ENCODE measurements at places on chromosomes 4 and X.

- DNase-seq: peak; percentile 39
Observed at GRCh38 chr4:88937081-88937480, 119.9 kb downstream of the FAM13A start.

GRCh38 chr4:169253904-169254303, 16.9 kb downstream of the SH3RF1 start:
- DNase-seq: peak; percentile 47

- no peak for DNase-seq
Observed at GRCh38 chr4:40890764-40891163, 141.0 kb downstream of the NSUN7 start.

- peak; percentile 89 for DNase-seq
Observed at GRCh38 chrX:13487731-13488505, 81.5 kb upstream of the EGFL6 start.

- DNase-seq: no peak
Observed at GRCh38 chrX:20383477-20383876, 116.8 kb upstream of the RPS6KA3 start.

DNA sequence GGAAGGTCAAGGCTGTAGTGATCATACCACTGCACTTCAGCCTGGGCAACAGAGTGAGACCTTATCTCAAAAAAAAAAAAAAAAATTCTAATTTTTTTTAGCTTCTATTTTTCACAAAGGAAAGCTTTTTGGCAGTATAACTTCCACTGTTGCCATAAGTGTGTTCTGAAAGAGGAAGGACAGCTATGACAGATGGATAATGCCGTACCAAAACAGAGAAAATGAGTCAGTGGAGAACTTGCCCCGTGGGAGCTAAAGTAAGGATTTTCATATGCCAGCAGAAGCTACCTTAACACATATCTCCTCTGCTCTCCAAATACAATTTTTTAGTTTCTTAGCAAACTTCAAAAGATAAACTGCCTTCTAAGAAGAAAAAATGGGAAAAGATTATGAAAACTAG, 43.7 kb downstream of the RPS3A start:
- no peak for DNase-seq

DNA sequence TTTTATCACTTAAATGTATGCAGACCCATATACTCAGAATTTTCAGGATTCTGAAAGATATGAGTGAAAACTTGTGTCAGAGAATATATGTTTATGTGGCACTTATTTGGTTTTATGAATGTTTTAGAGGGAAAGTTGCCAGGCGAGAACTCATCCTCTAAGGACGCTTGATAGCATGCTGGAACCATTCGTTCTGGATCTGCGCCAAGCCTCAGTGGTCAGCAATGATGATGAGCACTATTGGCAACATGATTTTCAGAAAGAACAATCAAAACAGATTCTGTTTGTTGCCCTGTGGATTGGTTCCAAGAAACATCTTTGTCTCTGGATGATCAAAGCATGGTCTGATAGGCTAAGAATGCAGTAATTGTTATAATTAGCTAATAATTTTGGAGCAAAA, 32.1 kb upstream of the RAPGEF2 start:
- DNase-seq: peak; percentile 40

DNA sequence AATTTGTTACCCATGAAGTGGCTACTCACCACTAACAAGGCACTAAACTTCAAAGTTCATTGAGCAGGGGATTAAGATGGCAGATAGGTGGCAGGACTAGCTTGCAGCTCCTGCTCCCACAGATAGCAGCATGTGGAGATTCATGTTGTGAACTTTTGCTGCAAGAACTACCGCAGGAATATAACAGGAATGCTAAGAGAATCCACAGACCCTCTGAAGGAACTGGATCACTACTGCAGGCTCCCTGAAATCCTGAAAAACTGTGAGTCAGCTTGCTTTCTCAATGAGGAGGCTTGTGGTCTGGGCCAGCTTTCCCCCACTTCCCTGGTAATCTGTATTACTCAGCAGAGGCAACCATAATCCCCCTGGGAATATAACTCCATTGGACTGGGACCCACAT, 118.5 kb upstream of the VCX2 start:
- no peak for DNase-seq

GRCh38 chr4:117941611-117942010, 92.7 kb upstream of the NDST3 start:
- DNase-seq: no peak

- DNase-seq: no peak
Observed at GRCh38 chrX:148215726-148216125, 234.6 kb downstream of the FMR1NB start.

GRCh38 chr4:59161249-59161648, 2038.9 kb upstream of the ADGRL3 start:
- peak; percentile 0 for DNase-seq

GRCh38 chr4:20062054-20062453, 189.7 kb upstream of the SLIT2 start:
- DNase-seq: no peak

DNA sequence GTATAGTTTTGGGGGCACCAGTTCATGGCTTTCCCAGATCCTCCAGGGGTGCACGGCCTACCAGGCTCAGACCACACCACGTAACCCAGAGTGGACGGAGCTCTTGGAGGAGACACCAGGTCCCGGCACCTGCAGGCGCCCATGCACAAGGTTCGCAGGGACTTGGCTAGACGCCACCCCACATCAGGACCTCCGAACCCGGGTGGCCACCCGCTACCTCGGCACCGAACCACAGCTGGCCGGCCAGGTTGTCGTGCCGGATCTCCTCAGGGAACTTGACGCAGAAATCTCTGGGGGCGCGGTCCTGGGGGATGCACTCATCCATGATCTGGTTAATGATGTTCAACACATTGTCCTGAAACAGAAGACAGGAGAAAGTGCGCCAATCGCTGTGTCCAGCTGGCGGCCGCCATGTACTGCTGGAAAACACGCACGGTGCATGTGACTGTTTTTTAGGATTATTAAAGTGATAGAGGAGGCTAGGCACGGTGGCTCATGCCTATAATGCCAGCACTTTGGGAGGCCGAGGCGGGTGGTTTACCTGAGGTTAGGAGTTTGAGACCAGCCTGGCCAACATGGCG, 77.1 kb downstream of the ZFYVE28 start:
- DNase-seq: no peak

DNA sequence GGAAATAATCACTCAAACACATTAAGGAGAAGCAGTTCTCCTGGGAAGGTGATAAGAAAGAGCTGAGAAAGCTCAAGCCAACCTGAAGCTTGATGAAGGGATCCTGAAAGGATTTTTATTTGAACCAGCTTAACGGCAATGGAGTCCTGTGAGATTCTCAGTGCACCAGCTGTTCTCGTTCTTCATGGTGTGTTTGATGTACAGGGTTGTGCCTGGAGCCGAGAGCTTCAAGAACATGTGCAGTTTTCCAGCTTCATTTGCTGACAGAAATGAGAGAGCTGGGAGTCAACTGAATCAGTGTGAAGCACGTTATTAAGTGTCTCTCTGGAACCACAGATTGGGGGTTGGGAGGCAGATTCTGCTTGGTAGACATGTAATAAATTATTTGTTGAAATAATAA, 115.7 kb downstream of the ANKRD50 start:
- DNase-seq: no peak

DNA sequence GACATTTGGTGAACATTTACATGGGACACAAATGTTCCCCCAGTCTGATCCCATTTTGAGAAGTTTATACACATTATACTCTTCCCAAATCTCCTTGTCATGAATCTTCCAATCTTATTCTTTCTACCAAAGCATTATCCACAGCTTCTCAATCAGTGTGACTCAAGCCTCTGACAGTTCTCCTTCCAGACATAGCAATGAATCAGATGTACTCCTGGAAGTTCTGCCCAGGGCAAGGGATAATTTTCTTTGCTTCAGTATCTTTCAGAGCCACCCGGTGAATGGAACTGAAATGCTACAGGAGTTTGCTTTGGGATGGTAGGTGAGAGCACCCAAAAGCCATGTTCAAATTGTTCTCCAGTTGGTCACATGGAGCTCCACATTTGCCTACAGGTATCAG, 145.5 kb downstream of the ANXA5 start:
- DNase-seq: no peak

GRCh38 chrX:108464604-108465003, 25.0 kb downstream of the COL4A5 start:
- DNase-seq: peak; percentile 64

GRCh38 chrX:121949041-121949760, 901.8 kb downstream of the GLUD2 start:
- peak; percentile 38 for DNase-seq

GRCh38 chrX:21373637-21374162, 518 bp upstream of the CNKSR2 start:
- no peak for DNase-seq

DNA sequence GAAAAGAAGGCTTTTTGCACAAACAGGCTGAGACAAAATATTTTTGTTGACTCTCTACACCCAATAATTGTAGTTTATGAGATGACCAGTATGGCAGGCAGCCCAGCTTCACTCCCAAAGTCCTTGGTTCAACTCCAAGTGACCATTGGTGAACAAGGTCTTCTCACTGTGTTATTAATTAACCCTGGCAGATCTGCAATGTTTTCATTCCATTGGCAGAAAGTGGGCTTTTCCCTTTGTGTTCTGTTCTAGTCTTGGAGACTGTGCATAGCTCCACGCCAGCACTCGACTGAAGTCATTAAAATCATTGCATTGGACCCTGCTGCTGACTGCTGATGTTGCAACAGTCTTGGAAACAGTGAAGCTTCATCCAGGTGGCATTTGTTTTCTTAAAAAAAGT, 277.3 kb upstream of the HAND2 start:
- DNase-seq: peak; percentile 76

- no peak for DNase-seq
Observed at GRCh38 chr4:9835430-9835829, 54.0 kb downstream of the DRD5 start.

- DNase-seq: no peak
Observed at GRCh38 chrX:69388526-69388925, 115.6 kb upstream of the NALF2 start.
